K562 (cell line): ENCODE measurements at places on chromosomes 1 and 21. TPM values are rescaled to one million over a fixed set of nuclear protein-coding genes. Genes with fewer than 3 reads are reported as not detected.

The DEPDC1 gene
- polyA plus RNA-seq: 9.4 and 12.1 TPM in 2 replicates

DNA sequence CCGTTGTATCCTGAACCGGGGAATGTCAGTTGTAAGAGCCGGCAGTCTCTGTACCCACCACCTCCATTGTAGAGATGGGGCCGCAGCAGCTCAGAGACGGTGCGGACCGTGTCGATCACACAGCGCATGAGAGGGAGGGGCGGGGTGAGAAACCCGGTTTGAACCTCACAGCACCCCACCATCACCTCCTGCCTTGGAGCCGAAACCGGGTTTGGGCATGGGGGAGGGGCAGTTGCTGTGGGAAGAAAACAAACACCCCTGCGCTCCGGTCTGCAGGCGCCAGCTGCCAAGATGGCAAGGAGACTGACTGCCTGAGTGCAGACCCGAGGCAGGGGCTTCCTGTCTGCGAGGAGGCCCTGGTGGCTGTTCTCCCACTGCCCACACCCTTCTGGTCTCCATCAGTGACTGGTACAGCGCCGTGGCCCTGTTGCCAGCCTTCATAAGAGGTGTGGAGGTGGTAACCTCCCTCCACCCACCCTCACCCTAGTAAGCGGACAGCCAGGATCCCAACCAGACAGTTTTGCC lies 69.2 kb upstream of the SSBP3 start:
- no peak for DNase-seq

GRCh38 chr1:94772230-94772641 lies 47.9 kb upstream of the SLC44A3 start:
- DNase-seq: no peak

- no peak for DNase-seq
Measured at GRCh38 chr21:44737706-44738354, 26.5 kb upstream of the TSPEAR start.

DNA sequence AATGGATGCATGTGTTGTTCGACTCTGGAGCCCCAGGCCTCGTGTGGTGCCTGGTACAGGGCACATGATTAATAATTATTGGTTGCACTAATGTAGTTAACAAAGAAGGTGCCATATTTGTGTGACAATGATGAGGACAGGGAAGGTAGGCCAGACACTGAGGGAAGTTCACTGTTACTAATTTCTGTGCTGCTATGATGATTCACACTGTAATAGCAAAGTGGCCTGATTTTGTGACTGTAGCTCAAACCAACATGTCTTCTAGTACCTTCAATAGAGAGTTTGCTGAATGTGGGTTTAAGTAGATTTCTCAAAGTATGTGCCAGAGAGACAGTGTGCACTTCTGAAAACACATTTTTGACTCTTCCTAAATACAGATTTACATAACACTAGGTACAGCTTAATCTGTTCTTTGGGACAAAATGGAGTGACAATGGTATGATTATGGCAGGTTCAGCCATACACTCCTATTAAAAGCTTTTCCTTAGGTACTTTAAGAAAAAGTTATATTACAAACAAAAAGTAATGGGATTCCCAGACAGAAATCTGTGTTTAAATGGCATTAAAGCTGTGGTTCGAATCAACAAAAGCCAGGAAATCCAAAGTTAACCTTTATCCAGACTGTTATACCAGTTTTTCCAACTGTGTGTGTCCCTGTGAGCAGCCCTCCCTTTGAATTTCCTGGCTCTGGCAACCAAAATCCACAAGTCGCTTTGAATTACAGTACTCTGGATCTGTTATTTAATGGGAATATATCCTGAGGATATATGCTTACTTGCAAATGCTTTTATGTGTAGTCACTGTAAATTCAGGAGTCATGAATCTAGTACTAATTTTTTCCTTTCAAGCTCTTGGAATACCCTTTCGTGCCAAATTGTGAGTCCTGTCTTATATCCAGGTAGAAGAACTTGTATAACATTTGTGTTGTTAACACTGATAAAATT lies 277.1 kb upstream of the SGIP1 start:
- no peak for DNase-seq

DNA sequence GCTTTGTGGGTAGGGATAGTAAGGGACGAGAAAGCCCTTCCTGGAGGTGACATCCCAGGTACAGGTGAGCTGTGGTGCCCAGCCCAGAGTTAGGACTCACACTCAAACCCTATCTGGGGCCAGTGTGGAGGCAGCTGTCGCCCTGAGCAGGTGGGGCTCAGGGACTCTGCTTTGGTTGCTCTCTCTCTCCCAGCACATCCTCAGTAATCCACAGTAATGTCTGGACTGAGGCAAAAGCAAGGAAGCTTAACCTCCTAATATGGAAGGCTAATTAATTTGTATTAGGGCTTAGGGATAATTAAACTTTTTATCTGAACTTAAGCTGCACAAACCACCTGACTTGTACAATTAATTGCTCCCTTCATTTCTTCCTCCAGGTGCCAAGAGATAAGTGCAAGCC lies 38.2 kb downstream of the DDX20 start:
- DNase-seq: no peak
